Fibroblast of upper back skin (primary cell): ENCODE measurements at places on chromosomes 1 and 21.

DNA sequence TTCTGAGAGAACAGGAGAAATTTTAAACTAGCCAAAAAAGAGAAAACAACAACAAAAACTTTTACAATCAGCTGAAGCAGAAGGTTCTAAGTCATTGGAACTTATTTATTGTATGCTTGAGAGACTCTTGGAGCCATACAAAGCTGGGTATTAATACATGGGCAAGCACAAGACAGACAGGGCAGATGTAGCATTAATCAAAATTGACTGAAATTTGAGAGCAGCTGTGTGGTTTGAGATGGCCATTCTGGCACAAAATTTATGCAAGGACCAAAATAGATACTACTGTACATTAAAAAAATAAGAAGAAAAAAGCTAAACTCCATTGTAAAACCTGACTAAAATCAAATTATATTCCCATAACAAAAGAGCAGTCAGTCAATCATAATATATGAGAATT, 892.5 kb downstream of the PLA2G4A start:
- DNase-seq, result no peak

GRCh38 chr1:201145816-201146215, 8.5 kb downstream of the TMEM9 start:
- DNase-seq, result no peak

DNA sequence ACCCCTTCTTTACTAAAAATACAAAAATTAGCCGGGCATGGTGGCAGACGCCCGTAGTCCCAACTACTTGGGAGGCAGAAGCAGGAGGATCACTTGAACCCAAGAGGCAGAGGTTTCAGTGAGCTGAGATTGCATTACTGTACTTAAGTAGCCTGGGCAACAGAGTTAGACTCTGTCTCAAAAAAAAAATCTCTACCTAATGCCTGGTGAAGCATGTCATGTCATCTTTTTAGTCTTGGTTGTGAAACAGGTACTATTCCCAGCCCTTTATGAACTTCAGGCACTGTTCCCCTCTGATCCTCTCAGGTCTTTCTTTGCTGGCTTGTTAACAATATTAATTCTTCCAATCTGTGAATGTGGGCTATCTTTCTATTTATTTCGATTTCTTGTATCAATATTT, 22.1 kb downstream of the PRRC2C start:
- no peak for DNase-seq

- no peak for DNase-seq
Measured at GRCh38 chr1:227558732-227559262, 4.6 kb upstream of the ZNF678 start.

- DNase-seq, result no peak
Measured at GRCh38 chr1:110348771-110349170, 9.6 kb downstream of the RBM15 start.
